G401 (cell line): ENCODE measurements at places on chromosomes 11 and 22.

DNA sequence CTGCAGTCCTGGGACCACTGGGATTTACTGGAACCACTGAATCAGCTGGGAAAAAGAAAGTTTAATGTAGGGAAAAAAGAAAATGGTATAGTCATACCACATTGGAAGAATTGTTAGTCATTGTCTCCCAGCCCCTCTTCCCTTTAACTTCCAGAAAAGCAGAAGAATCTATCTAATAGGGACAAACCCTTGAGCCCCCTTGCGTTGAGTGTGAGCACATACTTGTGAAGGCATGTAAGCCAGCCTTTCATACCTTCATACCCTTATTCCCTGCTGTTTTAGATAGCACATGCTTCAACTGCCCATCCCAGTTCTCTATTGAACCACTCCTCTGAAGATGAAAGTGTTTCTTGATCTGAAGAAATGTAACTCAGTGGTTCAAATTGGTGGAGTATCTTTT is 6.6 kb downstream of the TREH start:
- no peak for DNase-seq

DNA sequence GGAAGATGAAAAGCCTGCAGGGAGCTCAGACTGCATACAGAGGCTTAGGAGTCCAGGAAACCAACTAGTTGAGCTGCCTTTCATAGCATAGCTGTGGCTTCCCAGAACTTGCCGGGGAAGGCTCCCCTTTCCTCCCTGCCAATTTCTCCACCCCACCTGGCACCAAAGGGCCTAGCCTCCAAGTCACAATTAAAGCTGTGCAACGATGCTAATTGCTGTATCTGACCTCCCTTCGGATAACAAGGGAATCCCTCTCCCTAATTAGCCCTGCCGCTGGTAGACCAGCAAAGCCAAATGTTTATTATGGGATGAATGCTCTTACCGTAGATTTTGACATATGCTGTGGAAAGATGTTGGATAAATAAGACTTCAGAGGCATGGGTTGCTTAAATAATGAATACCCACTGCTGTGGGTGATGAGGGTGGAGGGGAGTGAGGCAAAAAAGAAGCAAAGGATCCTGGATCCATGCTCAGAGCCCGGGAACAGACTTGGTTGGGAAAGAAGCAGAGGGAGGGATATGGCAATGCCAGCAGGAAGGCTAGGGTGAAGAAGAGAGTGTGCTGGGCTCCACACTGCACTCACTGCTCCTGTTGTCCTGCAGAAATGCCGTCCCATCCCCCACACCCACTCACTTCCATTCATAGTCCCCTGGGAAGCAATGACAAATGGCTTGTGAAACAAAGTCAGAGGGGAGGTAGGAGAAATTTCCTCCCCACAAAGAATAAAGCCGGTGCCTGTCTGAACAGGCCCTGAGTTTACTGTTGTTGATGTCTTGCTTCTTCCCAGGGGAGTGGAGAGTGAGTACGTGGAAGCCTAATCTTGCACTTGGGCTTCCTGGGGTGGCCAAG is 608.1 kb upstream of the CADM1 start:
- DNase-seq: no peak

- no peak for DNase-seq
Observed at GRCh38 chr11:111466615-111467014, 45.6 kb downstream of the BTG4 start.

DNA sequence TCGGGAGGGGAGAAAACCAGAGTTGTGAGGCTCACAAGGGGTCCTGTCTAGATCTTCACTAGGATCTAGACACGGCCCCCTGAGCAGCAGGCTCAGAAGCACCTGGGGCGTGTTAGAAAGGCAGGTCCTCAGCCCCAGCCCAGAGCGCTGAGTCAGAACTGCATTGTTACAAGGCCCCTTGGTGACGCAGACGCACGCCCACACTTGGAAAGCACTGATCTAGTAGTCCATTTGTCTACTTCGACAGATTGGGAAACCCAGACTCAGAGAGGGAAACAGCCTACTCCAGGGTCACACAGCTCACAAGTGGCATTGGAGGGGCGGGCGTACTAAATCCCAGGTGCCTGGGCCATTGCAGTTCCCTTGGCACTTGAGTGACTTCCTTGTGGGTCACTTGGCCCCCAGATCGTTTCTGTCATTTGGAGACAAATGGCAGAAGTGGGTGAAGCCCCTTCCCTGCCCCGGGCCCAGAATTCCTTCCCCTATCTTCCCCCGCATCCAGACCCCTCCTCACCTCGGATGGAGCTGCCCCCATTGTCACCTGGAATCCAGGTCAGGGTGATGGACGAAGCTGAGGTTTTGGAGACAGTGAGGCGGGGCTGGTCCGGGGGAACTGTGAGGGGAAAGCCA is 110.8 kb downstream of the CEP164 start:
- DNase-seq: no peak

GRCh38 chr11:1656061-1656441 is 26.5 kb downstream of the KRTAP5-5 start:
- DNase-seq: no peak

DNA sequence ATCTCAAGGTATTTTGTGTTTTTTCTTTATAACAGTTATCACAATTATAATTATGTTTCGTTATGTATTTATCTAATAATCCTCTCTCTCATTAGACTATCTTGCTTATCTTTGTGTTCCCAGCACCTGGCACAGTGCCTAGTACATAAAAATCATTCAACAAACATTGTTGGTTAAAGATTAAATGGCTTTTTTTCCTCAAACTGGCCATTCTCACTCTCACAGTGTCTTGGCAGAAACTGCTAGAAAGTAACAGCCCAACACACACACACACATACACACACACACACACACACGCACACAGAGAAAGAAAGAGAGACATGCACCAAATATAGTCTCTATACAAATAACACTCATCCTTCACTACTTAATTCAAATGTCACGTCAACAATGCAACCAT is 36.8 kb downstream of the OR10A6 start:
- DNase-seq: no peak

DNA sequence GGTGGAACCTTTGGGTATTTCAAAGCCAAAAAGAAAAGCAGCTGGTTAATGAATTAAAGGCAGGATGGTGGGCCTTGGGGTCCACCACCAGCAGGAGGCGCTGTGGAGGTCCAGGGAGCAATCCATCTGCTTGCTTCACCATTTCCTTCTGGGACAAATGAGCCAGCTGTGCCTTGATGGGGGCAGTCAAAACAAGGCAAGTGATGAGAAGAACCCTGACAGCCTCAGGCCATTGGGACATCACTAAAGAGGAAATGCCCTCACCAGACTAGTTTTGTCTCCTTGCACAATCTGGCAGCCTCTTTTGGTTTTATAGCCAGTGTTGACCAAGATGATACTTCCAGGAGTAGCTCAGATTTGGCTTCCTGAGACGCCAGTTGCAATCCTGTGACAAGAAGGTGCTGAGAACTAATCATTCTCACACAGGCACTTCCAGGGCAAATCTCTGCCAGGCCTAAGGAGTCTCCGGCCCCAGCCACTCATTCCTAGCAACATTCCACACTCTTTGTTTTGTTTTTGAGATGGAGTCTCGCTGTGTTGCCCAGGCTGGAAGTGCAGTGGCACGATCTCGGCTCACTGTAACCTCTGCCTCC is 38.2 kb upstream of the WEE1 start:
- DNase-seq: peak; percentile 19

DNA sequence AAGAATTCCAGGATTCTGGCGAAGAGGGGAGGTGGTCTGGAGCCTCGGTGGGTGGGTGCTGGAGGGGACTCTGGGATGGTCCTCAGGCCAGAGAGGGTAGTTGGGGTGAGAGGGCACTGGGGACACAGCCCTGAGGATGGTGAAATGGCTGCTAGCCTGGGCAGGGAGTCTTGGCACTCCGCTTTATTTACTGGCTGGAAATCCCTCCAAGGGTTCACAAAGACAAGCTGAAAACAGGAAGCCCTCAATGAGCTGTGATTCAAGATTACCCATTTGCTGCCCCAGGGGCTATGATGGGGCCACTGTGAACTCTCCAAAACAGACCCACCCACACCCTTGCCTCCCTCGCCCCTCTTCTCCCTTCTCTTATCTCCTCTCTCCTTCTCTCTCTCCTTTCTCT is 71.9 kb downstream of the FBXO7 start:
- no peak for DNase-seq

- peak; percentile 27 for DNase-seq
Observed at GRCh38 chr11:118705111-118705741, 25.8 kb upstream of the TREH start.

- DNase-seq: peak; percentile 4
Observed at GRCh38 chr11:101583251-101584128, at the start of gene TRPC6. TSS of gene TRPC6 (minus strand) at chr11:101584007. CDS start at chr11:101583503, 504 bp downstream.

GRCh38 chr22:23190526-23190925 is 10.2 kb downstream of the BCR start:
- DNase-seq: no peak

GRCh38 chr22:46429325-46429853 is 93.9 kb downstream of the TRMU start:
- no peak for DNase-seq

DNA sequence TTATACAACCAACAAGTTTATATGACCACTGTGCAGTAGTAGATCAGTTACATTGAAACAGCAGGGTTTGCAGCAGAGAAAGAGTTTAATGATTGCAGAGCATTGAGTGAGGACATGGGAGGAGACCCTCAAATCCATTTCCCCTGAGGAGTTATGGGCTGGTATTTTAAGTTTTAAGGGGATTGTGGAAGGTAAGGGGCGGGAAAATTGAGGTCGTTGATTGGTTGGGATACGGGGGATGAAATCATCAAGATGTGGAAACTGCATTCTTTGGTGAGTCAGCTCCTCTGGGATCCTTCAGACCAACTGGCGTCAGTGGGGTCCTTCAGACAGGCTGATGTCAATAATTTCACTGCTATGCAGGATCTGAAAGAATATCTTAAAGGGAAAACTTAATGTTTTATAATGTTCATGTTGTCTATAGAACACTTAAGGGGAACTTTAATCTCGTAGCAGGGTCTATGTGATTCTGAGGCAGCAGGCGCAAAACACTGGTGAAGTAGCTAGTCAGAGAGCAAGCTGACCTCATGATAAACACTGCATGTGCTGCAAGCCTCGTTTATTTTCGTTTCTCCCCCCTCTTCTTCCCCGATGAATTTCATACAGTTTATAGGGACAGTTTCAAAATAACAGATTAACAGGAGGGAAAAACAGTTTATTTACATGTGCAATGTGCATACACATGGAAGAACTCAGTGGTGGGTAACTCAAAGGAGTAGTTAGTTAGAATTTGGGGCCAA is 17.4 kb upstream of the BACE1-AS start:
- no peak for DNase-seq

GRCh38 chr11:97964332-97965004 is 1056.3 kb upstream of the CNTN5 start:
- no peak for DNase-seq

DNA sequence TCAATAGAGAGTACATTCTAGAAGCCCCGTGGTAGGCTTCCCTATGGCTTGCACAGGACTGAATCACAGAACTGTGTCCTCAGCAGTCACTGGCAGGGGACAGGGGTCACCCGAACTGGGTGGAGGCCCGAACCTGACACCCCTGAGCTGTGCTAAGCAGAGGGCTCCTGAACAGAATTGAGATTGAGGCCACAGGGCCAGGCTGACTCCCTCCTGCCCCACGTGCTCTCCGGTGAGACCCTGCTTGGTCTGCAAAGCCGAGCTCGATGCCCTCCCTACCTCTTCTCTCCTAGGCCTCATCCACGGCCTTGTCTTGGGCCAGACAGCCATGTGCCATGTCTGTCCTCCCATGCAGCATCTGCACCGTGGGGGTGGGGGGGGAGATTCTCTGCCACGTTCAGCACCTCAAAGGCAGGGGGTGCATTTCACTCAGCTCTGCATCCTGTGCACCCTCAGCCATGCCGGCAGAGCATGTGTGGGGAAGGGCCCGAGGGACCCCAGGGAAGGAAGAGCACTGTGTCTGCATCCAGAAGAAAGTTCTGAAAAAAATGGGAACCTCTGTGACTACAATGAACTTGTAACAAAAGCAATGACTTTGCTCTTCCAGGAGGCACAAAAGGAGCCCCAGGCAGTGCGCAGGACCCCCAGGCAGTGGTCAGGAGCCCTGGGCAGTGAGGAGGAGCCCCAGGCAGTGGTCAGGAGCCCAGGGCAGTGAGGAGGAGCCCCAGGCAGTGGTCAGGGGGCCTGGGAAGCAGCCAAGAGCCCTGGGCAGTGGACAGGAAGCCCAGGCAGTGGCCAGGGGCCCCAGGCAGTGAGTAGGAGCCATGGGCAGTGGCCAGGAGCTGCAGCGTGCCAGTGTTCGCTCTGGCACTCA is 76.7 kb upstream of the SEPTIN5 start:
- no peak for DNase-seq

GRCh38 chr11:68928136-68928880 is 24.6 kb downstream of the IGHMBP2 start:
- no peak for DNase-seq

- DNase-seq: no peak
Observed at GRCh38 chr22:45783690-45784089, 112.1 kb downstream of the ATXN10 start.

GRCh38 chr11:5809905-5810795 is 1.4 kb downstream of the OR52N2 start:
- no peak for DNase-seq

DNA sequence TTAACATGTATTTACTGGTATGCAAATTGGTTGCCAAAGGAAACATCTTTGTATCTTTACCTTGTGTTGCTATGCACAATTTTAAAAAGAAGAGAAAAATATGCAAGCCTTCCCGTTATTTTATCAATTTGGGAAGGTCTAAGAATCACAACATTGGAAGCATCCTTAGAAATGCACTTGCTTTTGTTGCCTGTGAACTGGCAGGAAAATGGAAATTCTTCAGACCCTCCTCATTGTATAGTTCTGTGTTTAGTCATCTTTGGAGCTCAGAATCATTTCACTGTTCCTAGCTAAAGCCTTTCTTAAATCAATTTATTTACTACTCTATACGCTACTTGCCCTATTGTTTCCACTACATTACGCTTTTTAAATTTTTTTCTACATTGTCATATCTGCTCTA is 574.5 kb downstream of the DLG2 start:
- DNase-seq: no peak

DNA sequence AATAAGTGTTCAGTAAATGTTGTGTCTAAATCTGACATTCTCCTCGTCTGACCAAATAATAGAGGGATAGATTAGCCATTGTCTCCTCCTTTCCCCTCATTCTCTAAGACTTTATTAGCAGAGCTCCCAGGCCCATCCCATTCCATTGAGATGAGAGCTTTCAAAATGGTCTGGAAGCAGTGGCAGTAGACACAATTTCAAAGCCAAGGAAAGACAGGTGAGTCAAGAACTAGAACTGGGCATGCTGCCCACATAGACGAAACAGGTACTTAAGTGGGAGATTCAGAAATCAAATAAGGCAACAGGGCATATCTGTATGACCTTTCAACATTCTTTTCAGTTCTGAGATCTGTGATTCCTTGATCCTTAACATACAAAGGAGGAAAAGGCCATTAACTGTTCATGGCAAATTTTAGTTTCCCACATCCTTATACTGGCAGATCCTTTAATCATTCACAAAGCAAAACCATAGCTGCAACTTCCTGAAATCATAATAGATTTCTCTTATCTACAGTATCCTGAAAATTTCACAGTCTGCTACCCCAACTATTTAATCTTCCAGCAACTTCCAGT is 96.6 kb upstream of the KCNA4 start:
- DNase-seq: no peak

DNA sequence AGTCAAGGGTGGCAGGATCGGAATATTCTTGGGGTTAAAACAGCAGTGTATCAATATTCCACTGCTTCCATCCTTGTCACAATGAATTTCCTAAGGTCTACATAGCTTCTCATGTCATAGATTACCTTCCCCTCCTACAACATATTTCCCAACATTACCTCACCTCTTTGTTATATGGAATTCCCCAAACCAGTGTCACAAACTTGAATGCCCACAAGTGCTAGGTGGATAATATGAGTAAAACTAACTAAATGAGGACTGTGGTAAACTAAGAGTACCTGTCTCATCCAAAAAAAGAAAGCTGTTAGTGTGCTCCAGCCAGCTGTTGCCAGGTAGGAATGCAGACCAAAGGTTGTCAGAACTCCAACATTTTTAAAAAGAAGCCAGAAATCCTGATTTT is 17.0 kb upstream of the NUCB2 start:
- no peak for DNase-seq
